ENCODE measurements at places on chromosomes 11 and 22.
A peak's percentile ranks its signal among the peaks of the same experiment; 100 is the strongest.

DNA sequence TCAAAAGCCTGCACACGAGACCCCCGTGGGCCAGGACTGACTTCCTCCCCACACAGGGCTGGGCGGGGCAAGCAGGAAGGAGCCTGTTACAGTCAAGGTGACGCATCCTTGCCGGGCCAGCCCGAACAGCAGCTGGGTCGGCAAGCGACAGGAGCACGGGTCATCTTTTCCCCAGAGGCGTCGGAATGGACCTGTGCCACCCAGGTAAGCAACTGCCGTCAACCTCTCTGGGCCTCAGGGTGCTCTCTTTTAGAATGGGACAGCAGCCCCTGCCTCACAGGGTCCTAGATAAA, at the start of gene CYTH4:
TSS of gene CYTH4 (plus strand) at position 124 of the 293 bp plus-strand sequence. CDS start at position 186, 62 bp downstream.
- no peak for DNase-seq
- no peaks in the 10 kb centered on the region for H3K27me3 ChIP-seq
- no peaks in the 10 kb centered on the region for H3K36me3 ChIP-seq

DNA sequence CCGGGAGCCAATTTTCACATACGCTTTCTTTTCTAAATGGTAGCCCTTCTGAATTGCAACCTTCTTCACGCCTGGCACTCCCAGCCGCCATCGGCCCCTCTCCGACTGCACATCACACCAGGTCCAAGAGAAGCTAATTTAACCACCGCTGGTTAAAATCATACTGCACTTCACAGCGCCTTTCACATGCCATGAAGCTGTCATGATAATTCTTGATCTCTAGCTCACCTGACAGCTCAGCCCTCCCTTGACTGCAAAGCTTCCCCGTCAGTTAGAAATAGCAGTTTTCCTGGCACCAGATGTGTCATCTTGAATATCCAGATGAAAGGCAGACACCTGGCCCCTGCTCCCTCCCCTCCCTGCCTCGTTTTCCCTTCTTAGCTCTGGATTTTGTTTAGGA, 101.4 kb downstream of the ARL14EP start:
- no peaks in the 10 kb centered on the region for H3K27me3 ChIP-seq
- H3K4me3 ChIP-seq, result no peak overlapping the region
- peaks cover 42% of the 10 kb centered on the region for H3K4me1 ChIP-seq

- no peaks in the 10 kb centered on the region for H3K4me1 ChIP-seq
- H3K4me3 ChIP-seq, result no peak overlapping the region
- no peaks in the 10 kb centered on the region for H3K36me3 ChIP-seq
These were observed 36.0 kb upstream of the CSNK1E start for GRCh38 chr22:38353142-38353629.

GRCh38 chr11:128824191-128825049, 42.7 kb downstream of the KCNJ1 start:
- no peaks in the 10 kb centered on the region for H3K36me3 ChIP-seq
- no peak overlapping the region for H3K4me3 ChIP-seq
- no peaks in the 10 kb centered on the region for H3K4me1 ChIP-seq
- no peak for DNase-seq

- no peak overlapping the region for H3K4me3 ChIP-seq
- no peak overlapping the region for H3K27ac ChIP-seq
- peaks cover 20% of the 10 kb centered on the region for H3K36me3 ChIP-seq
- DNase-seq, result no peak
- H3K4me1 ChIP-seq, result no peaks in the 10 kb centered on the region
These were observed 66.6 kb downstream of the RPL27A start for GRCh38 chr11:8749202-8749601.

DNA sequence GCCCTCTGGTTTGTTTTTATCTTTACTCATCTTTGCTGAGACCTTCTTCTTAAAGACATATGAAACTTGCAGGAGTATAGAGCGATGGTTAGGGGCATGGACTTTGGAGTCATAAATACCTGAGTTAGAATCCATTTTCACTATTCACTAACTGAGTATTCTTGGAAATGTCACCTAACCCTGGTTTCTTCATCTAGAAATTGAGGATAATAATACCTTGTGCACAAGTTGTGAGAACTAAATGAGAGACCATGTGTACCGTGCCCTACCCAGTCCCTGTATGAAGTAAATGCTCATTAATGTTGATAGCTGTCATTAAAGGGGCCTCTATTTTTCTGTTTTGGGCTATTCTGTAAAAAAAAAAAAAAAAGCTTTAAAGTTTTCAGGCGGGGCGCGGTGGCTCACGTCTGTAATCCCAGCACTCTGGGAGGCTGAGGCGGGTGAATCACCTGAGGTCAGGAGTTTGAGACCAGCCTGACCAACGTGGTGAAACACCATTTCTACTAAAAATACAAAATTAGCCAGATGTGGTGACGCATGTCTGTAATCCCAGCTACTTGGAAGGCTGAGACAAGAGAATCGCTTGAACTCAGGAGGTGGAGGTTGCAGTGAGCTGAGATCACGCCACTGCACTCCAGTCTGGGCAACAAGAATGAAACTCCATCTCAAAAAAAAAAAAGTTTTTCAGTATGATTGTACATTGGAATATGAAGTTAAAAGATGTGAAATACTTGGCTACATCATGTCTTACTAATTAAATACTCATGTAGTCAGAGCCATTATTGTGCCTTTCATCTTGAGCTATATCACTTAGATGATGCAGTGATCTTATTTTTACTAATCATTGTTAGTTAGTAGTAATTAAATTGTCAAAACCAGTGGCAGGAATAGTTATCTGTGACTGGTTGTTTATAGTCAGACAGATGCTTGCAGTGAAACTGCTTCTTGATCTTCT, 95.0 kb downstream of the AMOTL1 start:
- no peak overlapping the region for H3K27ac ChIP-seq
- no peak for DNase-seq
- peaks cover 44% of the 10 kb centered on the region for H3K36me3 ChIP-seq
- H3K4me1 ChIP-seq, result peaks cover 9% of the 10 kb centered on the region
- no peaks in the 10 kb centered on the region for H3K27me3 ChIP-seq

DNA sequence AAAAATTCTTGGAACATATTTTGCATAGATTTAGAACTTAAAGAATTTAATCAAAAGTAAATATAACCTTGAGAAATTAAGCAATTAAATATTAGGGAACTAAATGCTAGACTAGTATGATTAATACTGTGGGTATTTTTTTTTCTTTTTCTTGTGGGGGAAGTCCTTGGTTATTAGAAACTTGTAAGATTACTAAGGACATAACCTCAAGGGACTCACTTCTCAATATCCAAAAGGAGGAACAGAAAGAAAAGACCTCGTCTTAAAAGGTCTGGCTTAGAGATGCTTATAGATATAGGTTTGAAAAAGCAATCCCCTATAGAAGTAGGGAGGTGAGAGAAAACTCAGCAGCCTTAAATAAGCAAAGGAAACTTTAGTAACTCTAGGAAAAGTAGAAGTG, 368.5 kb downstream of the INSC start:
- H3K4me3 ChIP-seq, result no peak overlapping the region
- no peak overlapping the region for H3K27ac ChIP-seq
- peaks cover 7% of the 10 kb centered on the region for H3K27me3 ChIP-seq
- no peaks in the 10 kb centered on the region for H3K4me1 ChIP-seq
- H3K36me3 ChIP-seq, result no peaks in the 10 kb centered on the region

- H3K4me1 ChIP-seq, result no peaks in the 10 kb centered on the region
- no peak for DNase-seq
- H3K27ac ChIP-seq, result no peak overlapping the region
- no peaks in the 10 kb centered on the region for H3K27me3 ChIP-seq
- no peak overlapping the region for H3K4me3 ChIP-seq
These were observed 90.4 kb downstream of the ARHGAP20 start for GRCh38 chr11:110621826-110622225.

- H3K4me3 ChIP-seq, result no peak overlapping the region
- H3K4me1 ChIP-seq, result peaks cover 16% of the 10 kb centered on the region
- H3K27ac ChIP-seq, result peak overlapping the region; percentile 41
- peak; percentile 76 for DNase-seq
- no peaks in the 10 kb centered on the region for H3K27me3 ChIP-seq
- no peaks in the 10 kb centered on the region for H3K36me3 ChIP-seq
These were observed 37.1 kb downstream of the SVIP start for GRCh38 chr11:22792497-22792896.

GRCh38 chr11:111733016-111733415, 33.2 kb downstream of the PPP2R1B start:
- H3K4me1 ChIP-seq, result peaks cover 48% of the 10 kb centered on the region
- no peaks in the 10 kb centered on the region for H3K27me3 ChIP-seq
- no peaks in the 10 kb centered on the region for H3K36me3 ChIP-seq

DNA sequence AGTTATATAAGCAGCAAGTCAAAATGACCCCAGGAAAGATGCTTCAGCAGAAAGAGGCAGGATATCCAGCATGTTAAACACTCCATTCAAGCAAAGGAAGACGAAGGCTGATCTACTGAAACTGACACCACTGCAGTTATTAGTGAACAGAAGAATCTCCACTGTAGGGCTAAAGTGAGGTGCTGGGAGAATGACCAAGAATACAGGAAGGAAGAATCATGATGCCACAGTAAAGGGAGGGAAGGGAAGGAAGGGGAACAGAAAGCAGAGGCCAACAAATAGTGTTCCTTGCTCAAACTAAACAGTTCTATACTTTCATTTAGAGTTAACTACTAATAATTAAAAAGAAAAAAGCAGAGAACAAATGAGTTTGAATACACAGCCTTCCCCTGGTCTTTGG, 92.5 kb downstream of the SIK3 start:
- no peak overlapping the region for H3K27ac ChIP-seq
- H3K4me3 ChIP-seq, result no peak overlapping the region
- no peaks in the 10 kb centered on the region for H3K27me3 ChIP-seq
- no peaks in the 10 kb centered on the region for H3K4me1 ChIP-seq
